ENCODE measurements at places on chromosomes 12 and 14.

GRCh38 chr14:55221968-55222367, 30.6 kb upstream of the DLGAP5 start:
- DNase-seq, result no peak

GRCh38 chr12:77686760-77687159, 143.9 kb upstream of the NAV3 start:
- no peak for DNase-seq

- DNase-seq, result no peak
These were observed 72.1 kb downstream of the PHLDA1 start for GRCh38 chr12:75959506-75959905.

DNA sequence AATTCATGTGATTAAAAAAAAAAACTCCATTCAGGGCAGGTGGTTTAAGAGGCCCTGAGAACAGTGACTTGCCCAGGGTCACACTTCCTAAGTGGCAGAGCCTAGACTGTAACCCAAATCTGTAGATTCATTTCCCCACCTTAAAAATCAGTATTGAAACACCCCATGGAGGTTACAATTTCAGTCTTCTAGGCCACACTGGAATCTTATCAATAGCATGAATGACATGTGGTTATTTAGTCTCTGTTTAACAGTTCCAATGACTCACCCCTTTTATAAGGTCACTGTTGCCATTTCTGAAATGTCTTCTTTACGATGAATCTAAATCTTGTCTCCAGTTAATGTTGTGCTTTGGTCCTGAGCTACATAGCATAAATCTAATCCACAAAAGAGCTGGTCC, 262.3 kb upstream of the GRIP1 start:
- DNase-seq, result no peak

DNA sequence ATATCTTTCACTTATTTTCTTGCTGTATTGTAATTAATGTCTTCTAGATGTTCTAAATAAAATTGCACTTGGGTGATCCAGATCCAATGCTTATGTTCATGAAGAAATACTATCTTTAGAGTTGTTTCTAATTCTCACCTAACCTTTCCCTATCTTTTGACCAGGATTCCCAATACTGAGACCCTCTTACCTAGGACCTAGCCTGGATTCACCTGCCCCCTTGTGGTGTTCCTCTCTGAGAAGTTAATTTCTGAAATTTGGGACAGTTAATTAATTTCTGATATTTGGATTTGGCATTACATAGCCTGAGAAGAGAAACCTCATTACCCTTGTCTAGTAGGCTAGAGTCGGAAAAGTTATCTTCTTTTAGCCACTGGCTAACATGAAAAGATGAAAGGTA, 29.5 kb downstream of the FOXA1 start:
- no peak for DNase-seq

- DNase-seq, result no peak
These were observed 369.1 kb upstream of the NOVA1 start for GRCh38 chr14:26966908-26967307.

DNA sequence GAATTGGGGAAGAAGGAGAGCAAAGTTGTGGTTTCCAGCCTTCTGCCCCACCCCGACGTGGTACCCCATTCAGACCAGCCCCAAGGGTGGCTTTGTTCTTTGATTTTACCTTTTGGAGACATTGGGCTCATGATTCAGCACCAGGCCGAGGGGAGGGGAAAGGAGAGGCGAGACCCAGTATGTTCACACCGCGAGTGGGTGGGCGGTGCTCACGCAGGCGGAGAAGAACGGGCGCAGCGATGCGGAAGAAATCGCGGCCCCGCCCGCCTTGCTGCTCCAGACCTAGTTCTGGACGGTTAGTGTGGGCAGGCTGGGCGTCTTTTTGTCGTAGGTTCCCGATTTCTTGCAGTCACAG, 963 bp downstream of the ATL1 start:
- peak; percentile 16 for DNase-seq

GRCh38 chr14:85590784-85591183, 60.8 kb downstream of the FLRT2 start:
- DNase-seq, result no peak

DNA sequence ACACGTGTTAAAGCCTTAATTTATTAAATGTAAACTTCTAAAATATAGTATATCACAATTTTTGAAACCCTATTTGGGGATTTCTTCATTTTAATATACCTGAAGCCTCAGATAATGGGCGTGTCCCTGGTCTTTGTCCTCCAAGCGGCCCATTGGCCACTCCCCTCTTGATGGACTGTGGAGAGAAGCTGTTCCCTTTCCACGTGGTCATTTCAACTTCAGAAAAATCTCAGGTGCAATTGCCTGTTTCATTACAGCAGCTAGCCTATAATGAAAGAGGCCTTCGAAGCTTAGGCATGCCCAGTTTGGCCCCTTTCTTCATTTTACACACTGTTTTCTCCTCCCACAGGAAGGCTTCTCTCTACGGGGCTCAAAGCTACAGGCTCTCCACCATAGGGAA, 131.4 kb upstream of the ARHGAP5 start:
- DNase-seq, result no peak

- DNase-seq, result no peak
These were observed 11.4 kb downstream of the CEP128 start for GRCh38 chr14:80930095-80930494.

GRCh38 chr12:123389560-123390351, 5.8 kb downstream of the KMT5A start:
- peak; percentile 18 for DNase-seq

GRCh38 chr12:7319930-7320329, 16.1 kb downstream of the ACSM4 start:
- DNase-seq, result no peak

DNA sequence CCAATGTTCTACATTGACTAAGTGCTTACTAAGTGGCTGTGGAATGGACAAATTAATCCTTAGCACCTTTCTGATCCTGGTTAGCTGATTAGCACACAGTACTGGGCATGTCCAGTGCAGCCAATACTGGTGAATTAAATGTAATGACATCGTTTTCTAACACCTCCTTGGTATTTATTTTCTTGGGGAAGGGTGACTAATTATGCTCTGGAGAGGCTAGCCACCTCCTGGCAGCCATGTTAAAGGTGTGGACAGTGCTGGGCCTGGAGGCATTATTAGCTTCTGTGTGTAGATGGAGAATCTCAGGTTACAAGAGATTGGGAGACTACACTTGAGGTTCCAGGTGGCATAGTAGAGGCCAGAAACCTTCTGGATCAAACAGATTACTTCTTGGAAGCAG, 230.9 kb upstream of the DDHD1 start:
- no peak for DNase-seq

DNA sequence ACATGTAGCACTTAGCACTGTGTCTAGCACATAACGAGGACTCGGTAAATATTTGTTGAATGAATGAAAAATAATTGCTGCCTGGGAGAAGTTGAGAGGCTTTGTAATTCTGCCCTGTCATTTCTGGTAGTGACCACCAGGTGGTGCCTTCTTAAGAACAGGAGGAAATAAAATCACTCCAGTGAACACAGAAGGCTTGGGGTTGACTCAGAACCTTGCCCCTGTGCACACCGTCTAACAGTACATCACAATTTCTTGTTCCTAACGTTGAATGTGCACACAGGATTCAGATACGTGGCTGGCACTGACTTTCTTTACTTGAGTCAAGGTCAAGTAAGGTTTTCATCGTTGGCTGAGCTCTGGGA, 91.8 kb downstream of the RGS6 start:
- peak; percentile 7 for DNase-seq

- DNase-seq, result no peak
These were observed 342.3 kb downstream of the ZFP36L1 start for GRCh38 chr14:68450391-68451120.

GRCh38 chr14:105076296-105076804, 11.1 kb upstream of the GPR132 start:
- DNase-seq, result no peak

DNA sequence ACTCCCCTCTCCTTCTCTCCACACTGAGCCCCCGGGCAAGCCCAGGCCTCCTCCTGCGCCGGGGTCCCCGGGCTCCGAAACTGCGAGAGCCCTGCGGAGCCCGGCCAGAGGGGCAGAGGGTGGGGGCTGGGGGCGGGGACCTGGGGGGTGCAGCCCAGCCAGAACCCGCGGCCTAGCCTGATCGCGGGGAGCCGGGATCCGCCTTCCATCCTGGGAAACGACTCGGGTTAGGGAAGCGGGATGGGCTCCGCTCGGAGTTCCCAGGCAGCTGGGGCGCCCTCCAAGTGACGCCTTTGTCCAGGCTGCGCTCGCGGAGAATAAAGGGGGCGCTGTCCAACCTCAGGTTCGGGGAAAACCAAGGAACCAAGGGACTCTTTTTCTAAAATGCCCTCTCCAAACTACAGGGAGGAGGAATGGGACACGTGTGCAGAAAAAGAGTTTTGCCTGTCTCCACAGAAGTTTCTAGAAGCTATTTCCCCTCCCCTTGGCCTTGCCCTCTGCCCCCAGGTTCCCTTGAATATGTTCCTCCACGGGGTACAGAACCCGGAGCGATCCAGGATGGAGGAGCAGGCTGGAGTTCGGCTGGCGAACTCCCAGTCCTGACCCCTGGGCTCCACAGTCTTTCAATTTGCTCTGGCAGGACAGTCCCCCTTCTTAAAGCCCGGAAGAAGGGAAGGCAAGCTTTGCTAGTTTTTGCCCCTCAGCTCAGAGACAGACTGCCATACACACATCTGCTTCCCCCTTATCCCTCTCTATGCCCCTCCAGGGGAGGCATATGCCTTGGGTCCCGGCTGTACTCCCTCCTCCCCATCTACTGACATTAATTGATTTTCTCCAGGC, 13.9 kb downstream of the NKX2-1 start:
- DNase-seq, result no peak

- no peak for DNase-seq
These were observed at the start of gene MYL2 for GRCh38 chr12:110920324-110920910. Gene MYL2, minus strand, starts transcription at chr12:110920579. Its CDS starts 50 bp downstream, at chr12:110920529.

DNA sequence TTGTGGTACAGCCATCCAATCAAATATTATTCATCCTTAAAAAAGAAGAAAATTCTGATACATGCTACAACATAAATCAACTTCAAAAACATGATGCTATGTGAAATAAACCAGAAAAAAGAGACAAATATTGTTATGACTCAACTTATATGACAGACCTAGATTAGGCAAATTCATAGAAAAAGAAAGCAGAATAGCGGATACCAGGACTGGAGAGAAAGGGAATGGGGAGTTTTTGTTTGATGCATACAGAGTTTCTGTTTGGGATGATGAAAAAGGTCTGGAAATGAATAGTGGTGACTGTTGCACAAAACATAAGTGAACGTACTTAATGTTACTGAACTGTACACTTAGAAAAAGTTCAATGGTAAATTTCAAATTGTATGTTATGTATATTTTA, 82.3 kb downstream of the SPPL3 start:
- DNase-seq, result no peak

DNA sequence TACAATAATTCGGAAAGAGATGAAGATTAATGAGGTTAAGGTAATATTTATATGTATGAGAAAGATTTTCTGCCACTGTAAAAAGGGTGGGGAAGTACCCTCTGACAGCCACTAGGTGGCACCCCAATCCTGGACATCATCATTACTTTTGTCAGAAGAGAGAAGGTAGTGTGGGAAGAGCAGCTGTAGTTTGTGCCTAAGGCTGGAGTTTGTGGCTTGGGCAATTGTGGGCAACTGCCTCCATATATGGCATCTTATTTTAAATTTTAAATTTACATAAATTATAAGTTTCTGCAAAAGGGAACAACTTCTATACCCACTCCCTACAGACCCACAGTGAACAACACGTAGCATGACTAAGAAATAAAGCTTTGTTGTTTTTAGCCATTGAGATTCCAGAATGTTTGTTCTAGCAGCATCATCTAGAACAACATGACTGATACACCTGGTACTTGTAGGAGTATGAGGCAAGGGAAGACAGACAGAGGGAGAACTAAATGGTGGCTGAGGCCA, 34.4 kb upstream of the SYCP3 start:
- peak; percentile 80 for DNase-seq

- DNase-seq, result no peak
These were observed 279.6 kb downstream of the NUAK1 start for GRCh38 chr12:105858981-105859710.

DNA sequence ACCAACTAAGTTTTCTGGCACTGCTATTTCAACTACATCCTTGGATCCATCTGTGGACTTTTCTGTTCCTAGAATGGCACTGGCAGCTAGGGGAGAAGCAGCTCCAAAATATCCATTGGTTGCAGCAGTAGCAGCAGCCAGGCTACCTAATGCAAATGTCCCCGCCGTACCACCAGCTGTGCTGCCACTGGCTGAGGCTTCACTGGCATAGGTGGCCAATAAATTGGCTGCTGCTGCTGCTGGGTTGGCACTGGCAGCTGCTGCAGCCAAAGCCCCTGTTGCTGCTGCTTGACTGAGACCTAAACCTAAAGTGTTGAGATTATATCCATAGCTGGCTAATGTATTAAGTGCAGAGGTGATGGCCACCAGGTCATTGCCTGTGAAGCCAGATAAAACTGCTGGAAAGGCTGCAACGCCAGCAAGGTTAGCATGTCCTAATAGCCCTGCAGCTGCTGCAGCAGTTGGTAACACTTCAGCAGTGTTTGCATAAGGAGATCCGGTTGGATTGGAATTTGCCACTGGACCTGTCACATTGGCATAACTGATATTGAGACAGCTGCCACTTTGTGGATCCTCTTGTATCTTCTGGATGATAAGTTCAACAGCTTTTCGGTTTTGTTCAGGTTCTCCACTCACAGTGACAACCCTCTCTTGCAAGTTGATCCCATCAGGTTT, 149.5 kb downstream of the NOVA1 start:
- no peak for DNase-seq

DNA sequence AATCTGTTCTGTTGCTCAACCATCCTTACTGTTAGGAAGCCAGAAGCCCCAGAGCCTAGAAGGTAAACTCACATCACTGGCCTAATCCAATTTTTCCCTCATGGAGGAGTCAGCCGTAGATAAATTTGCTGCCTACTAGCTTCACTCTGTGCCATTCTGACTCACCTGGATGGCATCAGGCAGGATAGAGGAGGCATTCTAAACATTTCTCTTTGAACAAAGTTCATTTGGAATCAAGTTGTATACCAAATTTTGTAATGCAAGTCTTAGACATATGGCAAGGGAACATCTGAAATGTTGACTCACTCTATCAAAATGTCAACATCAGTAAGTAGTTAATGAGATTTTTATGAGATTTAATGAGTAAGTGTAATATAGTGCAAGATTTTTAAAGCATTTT, 13.6 kb upstream of the TBC1D30 start:
- no peak for DNase-seq

DNA sequence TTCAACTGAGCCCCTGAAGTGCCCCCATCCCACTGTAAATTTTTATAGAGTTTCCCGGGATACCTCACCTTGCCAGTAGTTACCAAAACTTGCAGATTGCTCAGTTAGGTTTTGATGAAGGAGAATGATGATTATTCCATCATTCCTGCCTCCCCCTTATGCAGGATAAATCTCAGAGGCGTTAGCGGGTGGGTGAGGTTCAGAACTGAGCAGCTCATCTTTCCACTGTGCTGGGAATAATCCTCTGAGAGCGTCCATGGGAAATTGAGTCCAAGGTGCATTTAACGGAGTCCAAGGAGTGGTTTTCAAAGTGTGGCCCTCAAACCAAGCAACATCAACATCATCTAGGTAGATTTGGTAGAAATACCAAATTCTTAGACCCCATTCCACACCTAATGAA, 18.7 kb downstream of the ACSM4 start:
- no peak for DNase-seq

All from CD4-positive, alpha-beta T cell treated with Interferon alpha-2 for 1 hour (primary cell).